NCI-H510A treated with DMSO at 0.1 percent for 48 hours (cell line): ENCODE measurements at places on chromosomes 11 and 22.

- no peak for DNase-seq
Measured at GRCh38 chr11:114058871-114059277, 637 bp upstream of the ZBTB16 start.

DNA sequence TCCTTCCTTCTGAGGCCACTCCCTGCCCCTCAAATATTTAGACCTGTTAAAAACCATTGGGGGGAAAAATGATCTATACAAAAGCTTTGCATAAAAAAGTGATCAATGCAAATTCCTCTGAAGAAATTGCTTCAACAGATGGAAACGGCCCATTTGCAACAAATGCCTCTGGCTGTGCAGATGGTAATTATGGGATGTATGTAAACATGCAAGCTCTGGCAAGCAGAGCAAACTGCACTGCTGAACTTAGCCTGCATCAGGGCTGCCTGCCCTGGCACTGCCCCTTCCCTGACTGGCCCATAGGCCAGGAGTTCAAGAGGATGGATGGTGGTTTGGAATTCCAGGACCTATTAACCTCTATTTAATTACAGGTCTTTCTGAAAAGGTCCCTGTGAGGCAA lies 388.7 kb downstream of the MIAT start:
- DNase-seq = peak; percentile 12

- DNase-seq = no peak
Measured at GRCh38 chr11:72775288-72776110, 18.3 kb downstream of the STARD10 start.

DNA sequence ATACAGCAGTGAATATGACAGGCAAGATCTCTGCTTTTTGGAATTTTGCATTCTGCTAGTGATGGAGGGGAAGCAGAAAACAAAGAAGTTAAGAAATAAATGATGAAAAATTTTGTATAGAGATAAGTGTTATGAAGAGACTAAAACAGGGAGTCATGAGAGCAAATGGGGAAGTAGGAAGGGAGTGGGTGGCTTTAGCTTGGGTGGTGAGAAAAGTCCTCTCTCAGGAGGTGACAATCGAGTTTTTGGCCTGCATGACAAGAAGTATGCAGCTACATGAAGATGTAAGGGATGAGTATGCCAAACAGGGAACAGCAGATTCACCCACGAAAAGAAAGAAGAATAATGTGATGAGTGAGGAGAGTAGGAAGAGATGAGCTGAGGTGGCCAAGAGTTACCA lies 80.7 kb upstream of the MPPED2 start:
- DNase-seq = no peak

- DNase-seq = no peak
Measured at GRCh38 chr11:115291325-115291724, 212.9 kb downstream of the CADM1 start.

DNA sequence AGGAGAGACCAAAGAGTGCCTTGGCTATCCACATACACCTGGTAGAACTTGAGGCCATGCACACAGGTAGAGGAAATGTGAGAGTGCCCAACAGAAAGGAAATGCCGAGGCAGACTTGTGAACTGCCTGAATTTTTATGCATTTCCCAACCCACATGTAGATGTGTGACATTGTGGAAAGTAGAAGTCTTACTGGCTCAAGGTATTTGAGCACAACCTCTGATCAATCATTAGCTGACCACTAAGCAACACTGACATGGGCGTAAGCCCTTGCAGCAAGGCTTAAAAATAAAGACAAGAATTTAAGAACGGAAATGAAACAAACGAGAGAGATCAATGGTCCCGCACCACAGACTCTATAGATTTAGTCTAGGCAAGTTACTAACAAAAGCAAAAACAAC lies 62.6 kb downstream of the POLD3 start:
- no peak for DNase-seq

DNA sequence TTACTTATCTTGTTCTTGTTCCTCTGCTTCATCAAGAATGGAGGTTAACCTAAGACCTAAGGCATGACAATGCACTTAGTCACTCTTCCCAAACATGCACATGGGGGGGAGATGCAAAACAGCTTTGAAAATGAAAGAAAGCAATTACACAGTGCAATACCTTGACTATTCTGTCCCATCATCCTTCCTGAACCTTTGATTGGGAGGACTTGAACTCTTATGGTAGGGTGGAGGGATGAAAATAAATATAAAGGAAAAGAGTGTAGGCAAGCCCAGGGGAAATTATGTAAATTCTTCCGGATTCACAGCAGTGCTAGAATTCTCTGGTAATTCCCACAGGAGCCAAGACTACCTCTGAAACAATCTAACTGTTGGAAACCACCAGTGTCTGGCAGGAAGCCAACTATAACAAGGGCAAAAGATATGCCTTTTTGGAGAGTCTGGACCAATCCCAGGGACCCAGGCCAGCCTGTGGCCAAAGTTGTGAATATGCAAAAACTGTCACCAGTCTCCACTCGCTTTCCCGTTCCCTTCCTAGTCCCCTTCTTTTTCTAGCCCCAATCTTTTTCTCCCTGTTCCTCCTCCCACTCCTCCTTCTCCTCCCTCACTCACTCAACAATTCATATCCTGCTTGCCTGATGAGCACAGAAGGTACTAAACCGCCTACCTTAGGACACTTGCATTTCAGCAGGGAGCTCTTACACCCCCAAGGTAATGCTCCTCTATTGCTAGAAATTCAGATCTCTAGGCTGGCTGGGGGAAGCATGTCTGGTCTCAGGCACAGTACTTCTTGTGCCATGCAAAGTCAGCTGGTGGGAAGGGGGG lies 2.5 kb upstream of the RCN1 start:
- DNase-seq = no peak

DNA sequence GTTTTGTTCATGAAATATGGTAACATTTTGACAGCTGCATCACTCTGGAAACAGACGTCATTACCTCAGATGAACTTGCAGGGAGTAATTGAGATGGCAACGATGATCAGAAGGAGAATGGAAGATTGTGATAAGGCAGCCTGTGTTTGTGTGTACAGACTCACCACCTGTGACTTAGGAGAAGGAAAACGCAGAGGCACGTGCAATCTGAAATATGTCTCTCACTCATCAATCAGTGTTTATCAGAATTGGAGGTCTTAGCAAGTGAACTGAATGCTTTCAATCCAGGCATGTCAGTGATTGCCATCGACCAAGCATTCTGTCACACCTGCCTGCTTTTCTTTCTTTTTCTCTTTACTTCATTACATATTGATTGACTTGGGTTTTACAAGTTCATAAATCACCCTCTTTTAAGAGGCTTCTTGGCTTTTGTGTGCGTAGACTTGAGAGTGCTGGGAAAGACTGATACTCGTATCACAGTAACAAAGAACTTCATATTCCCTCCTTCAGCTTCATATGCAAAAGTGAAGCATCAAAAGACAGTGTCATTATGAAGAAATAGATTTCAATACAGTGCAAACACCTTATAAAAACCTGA lies 24.6 kb downstream of the FAT3 start:
- DNase-seq = no peak

DNA sequence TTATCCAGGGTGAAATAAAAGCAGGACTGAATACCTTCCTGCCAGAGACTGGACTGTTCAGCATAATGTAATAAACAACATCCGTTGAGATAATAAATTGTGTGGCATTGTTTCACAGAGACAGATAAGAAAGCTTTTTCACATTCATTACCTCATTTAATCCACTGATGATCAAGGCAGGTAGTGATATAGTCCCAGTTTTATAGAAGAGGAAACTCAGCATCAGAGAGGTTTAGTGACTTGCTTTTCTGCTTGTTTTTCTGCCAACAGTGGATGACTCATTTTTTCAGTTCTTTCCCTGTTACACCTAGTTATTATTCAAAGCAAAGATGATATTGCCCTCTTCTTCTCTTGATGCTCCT lies 4.0 kb downstream of the MYO18B start:
- DNase-seq = no peak

- DNase-seq = no peak
Measured at GRCh38 chr11:37747121-37747520, 1149.1 kb upstream of the RAG2 start.

- no peak for DNase-seq
Measured at GRCh38 chr11:22670830-22671229, 4.4 kb downstream of the GAS2 start.

DNA sequence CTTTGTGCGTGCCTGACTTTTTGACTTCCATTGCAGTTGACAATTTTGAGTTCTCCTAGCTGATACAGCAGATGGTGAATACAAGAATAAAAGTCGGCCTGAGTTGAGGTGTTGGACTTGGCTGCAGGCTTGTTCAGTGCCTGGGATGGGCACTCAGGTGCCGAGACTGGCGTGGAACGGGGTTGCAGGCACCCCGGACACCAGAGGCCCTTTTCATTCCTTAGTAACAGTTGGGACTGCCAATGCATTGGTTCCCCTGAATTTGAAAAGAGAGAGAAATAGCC lies 1.3 kb downstream of the PHRF1 start:
- no peak for DNase-seq

DNA sequence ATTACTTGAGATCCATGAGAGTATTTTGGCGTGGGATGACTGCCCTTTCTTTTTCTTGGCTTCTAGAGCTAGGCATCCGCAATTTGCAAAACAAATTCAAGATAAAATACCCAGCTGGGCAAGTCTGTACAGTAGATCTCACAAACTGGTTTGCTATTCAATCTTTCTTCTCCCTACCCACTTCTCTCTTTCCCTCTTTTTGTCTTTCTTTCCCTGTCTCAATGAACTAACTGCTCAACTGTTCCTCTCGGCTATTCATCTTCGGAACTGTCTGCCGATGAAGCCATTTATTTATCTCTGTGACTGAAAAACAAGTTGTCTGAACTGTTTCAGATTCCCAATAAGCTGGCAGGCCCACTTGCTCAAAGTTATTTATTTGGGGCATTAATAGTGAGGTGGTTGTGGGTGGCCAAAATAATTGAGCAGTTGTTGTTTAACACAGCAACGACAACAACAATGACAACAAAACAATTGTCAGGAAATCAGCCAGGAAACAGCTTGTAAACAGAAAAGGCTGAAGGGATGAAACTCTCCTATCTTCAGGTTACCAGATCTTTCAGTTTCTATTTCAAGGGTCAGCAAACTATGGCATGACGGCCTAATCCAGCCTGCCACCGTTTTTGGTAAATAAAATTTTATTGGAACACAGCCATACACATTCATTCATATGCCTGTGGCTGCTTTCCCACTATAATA lies 76.0 kb upstream of the MTMR2 start:
- no peak for DNase-seq

- DNase-seq = peak; percentile 76
Measured at GRCh38 chr22:39297490-39298240, 21.8 kb downstream of the RPL3 start.

GRCh38 chr11:14443638-14444037 lies 56.0 kb downstream of the COPB1 start:
- DNase-seq = no peak

DNA sequence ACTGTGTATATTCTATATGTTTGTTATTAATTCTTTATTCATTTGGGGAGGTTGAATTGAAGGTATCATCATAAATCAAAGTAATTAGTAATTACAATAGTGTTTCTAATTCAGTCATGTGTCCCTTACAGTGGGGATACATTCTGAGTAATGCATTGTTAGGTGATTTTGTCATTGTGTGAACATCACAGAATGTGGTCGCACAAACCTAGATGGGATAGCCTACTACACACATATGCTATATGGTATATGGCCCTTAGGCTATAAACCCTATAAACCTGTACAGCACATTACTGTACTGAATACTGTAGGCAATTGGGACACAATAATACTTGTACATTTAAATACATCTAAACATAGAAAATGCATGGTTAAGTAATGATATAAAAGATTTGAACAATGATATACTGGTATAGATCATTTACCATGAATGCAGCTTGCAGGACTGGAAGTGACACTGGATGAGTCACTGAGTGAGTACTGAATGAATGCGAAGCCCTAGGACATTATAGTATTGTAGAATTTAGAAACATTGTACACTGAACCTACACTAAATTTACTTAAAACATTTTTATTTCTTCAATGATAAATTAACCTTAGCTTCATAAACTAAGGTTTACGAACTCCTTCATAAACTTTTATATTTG lies 936.2 kb upstream of the CHORDC1 start:
- no peak for DNase-seq

DNA sequence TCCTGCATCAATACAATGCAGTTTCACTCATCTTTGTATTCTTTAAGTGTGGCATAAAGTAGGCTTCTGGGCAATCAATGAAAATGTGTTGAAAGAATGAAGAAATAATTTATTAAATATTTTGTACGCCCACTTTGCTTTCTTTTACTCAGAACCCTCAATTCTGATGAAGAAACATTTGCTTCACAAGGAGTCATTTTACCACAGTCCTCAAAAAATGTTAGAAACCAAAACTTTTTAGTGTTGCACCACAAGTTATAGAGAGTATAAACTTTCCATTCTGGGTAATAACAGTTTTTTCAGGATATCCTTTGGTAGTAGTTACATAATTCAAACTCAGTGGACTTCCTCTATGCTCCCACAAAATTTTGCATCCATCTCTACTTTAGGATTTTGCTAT lies 360.5 kb downstream of the DLG2 start:
- DNase-seq = no peak

DNA sequence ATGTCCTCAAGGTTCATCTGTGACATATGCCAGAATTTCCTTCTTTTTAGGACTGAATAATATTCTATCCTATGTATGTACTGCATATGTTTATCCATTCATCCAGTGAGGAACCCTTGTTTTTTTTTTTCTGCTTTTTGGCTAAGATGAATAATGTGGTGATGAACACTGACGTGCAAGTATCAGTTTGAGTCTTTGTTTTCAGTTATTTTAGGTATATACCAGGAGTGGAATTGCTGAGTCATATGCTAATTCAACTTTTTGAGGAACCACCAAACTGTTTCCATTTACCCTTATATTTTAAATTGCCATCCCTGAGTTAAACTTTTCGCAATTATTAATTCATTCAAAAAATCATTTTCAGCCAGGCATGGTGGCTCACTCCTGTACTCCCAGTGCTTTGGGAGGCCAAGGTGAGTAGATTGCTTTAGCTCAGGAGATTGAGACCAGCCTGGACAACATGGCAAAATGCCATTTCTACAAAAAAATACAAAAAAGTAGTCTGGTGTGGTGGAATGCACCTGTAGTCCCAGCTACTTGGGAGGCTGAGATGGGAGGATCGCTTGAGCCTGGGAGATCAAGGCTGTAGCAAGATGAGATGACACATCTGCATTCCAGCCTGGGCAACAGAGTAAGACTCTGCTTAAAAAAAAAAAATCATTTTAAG lies 64.2 kb downstream of the MICAL2 start:
- DNase-seq = no peak

- no peak for DNase-seq
Measured at GRCh38 chr11:75214411-75214821, 26.2 kb upstream of the TPBGL start.

- DNase-seq = peak; percentile 31
Measured at GRCh38 chr11:57641011-57641807, 8.5 kb downstream of the YPEL4 start.

GRCh38 chr11:65792456-65792855 lies 5.6 kb downstream of the OVOL1 start:
- no peak for DNase-seq

DNA sequence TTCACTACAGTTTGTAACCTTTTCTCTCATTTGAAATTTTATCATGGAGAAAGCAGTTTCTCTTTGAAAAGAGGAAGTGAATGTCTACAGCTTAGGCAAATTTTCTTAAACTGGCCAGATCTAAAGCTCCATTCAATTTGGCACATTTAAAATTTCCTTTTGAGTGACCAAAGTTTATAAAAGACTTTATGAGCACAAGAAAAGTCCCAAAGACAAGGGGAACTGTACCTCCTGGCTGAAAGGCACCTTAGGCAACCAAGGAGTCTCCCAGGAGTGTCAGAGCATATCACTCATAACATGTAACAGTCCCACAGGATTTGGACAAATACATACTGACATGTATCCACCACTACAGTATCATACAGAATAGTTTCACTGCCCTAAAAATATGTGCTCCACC lies 41.3 kb downstream of the NARS2 start:
- DNase-seq = no peak

- no peak for DNase-seq
Measured at GRCh38 chr11:95268391-95268790, 37.4 kb upstream of the SESN3 start.
